Activated T-helper 17 cell treated with anti-CD3 and anti-CD28 coated beads, Interleukin-2, amount 50 U/mL, for 72 hours (primary cell): ENCODE measurements at places on chromosomes 1 and 21. TPM values are rescaled to one million over a fixed set of nuclear protein-coding genes. Genes with fewer than 3 reads are reported as not detected.
A peak's percentile ranks its signal among the peaks of the same experiment; 100 is the strongest.

DNA sequence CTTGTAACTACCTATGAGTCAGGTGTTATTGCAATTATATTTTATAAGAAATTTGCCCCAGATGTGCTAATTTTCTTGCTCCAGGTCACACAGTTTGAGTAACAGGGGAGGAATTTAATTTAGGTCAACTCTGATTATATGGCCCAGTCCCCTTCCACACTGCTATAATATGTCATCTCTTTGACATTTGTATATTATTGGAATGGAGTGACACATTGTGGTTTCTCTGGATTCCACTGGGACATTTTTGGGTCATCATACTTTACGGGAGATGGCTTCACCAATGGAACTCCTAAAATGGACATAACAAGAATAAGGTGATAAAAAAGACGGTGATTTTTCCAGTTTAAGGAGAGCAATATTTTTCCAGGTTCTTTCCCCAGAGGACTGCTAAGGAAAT lies 191.2 kb downstream of the DISC1 start:
- ATAC-seq, result no peak

- peak; percentile 78 for ATAC-seq
These were observed 143.0 kb downstream of the MRPL39 start for GRCh38 chr21:25464275-25464674.

- peak; percentile 37 for ATAC-seq
These were observed 11.0 kb upstream of the C1QA start for GRCh38 chr1:22625262-22625925.

Gene OR2AK2
- not detected for total RNA-seq

DNA sequence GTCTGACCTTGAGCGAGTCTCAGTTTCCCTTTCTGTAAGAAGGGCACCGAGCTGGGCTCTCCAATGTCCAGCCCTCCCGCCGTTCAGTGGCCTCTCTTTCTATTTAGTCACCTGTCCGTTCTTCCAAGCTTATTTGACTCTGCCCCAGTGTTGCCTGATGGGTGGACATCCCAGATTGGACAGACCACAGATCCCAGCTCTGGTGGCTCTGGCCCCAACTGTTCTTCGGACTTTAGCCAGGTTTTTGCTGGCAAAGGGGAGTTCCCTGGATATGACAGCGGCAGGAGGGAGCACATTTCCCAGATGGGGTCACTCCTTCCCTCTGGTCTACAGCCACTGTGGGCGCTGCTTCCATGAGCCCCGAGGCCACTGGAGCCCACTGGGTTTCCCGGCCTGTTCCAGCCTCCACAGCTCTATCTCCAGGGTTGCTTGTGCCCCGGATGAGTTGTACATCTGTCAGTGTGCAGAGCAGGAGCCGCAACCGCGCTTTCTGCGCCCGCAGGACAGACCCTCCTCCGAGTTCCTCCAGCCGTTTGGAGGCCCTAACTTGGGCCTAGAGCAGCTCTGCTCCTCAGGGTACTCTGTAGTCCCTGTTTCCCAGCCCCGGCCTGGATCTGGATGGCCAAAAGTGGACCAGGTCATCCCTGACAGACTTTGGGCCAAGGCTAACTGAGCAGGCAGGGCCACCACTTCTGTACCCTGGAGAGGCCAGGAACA lies 3.8 kb downstream of the DMBX1 start:
- ATAC-seq, result no peak

- no peak for ATAC-seq
These were observed 27.2 kb upstream of the CAPZB start for GRCh38 chr1:19512545-19512944.

Gene CSF3R
- total RNA-seq, result not detected

DNA sequence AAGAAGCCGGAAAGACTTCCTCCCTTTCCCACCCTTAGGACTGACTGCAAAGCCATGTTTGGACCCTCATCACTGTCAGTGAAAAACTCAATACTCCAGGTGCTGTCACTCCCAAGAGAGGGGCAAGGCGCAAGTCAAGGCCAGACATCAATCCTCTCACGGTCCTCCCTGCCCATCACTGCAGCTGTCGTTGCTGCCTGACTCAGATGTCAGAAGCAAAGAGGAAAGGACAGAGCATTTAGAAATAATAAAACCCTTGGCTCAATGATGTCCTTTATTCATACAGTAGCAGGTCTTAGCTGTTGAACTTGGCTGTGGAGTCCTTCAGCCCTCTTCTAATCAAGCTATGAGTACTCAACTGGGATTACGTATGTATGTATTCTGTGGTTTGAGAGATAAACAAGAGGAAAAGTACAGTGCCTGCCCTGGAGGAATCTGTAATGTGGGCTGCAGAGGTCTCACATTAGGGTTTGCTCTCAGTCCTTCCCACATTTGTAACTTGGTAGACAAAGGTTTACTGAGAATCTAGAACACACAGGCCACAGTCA lies 13.5 kb downstream of the SUSD4 start:
- no peak for ATAC-seq

DNA sequence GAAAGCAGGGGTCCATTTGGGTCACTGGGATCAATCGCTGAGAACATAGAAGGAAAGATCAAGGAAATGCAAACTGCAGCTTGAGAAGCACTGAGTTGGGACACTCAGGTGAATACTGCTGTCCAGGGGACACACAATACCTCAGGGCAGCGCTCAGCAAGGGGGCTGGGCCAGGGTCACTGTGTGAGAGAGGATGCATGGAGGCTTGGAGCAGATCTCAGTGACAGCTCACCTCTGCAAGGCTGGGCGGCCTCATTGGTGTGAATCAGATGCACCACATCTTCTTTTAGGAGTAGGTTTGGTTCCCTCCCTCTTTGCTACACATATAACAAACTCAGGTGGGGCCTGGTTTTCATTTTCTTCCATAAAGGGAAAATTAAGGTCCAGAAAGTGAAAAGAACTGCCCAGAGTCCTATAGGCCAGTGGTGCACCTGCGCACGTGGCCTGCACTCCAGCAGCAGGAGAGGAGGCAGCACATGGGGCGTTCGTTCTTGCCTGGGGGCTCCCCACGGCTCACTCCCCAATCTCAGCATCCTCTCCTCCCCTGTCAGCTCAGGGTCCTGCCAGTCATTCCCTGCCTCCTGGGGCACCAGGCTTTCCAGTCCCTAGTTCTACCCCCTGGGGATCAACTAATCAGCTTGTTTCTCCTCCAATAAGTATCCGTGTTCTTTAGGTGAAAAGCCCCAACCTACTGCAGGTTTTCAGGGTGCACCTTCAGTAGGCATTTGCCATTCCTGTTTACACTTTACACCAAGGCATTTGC lies 1.5 kb downstream of the A3GALT2 start:
- ATAC-seq, result no peak
